Left ventricle myocardium superior (tissue), 1 donor: ENCODE measurements at places on chromosomes 6 and 20. TPM values are rescaled to one million over a fixed set of nuclear protein-coding genes. Genes with fewer than 3 reads are reported as not detected.

FITM2 gene
- 175 TPM for total RNA-seq

ZC2HC1B gene
- not detected for total RNA-seq

DNA sequence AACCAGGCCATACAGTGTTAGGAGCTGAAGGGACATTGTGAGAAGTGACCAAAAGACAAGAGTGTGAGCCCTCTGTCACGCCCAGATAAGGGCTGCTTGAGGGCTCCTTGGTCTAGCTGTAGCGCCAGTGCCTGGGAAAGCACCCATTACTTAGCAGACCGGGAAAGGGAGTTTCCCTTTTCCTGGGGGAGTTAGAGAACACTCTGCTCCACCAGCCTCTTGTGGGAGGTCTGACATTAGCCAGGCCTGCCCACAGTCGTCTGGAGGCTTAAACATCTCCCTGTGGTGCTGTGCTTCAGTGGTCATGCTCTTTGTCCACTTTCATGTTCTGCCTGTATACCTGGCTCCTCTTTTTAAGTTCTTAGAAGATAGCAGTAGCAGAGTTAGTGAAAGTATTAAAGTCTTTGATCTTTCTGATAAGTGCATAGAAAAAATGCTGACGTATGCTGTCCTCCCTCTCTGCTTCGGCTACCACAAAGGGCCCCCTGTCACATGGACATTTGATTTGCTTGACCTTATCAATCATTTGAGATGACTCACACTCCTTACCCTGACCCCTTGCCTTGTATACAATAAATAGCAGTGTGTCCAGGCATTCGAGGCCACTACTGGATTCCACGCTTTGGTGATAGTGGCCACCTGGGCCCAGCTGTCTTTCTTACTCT, 201.5 kb upstream of the ECI2 start:
- no peak for DNase-seq

DNA sequence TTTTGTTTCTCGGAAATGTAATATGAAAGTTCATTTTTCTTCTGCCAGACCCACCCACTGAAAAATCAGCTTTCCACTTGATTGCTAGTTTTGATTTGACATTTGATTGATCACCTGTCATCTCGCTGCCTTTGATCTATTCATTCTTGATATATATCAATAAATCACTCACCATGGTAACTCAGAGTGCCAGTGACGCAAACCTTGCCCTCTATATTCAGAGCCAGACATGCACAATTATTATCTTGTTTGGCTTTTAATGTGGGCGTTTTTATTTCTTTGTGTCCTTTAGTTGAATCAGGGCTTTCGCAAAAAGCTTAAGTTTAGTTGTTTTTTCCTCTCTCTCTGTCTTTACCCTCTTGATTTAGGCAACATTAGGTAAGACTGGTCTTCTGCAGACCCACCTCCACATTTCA, 2.0 kb downstream of the TSHZ2 start:
- DNase-seq: no peak
